ENCODE measurements at places on chromosomes 13 and 19.

GRCh38 chr19:52981329-52981728, 18.6 kb upstream of the ZNF816 start:
- no peak for DNase-seq

DNA sequence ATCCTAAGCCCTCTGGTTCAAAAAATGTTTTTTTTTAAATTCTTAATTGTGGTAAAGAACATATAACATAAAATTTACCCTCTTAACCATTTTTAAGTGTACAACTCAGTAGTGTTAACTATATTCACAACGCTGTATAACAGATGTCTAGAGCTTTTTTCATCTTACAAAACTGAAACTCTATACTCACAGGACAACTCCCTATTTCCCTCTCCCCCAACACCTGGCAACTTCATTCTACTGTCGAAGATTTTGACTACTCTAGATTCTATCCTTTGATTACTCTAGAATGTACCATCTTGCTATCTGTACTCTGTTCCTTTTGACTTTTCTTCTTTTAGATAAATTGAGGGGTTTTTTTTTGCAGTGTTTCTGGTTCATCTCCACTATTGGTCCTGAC, 200.4 kb downstream of the KLF12 start:
- no peak for DNase-seq

DNA sequence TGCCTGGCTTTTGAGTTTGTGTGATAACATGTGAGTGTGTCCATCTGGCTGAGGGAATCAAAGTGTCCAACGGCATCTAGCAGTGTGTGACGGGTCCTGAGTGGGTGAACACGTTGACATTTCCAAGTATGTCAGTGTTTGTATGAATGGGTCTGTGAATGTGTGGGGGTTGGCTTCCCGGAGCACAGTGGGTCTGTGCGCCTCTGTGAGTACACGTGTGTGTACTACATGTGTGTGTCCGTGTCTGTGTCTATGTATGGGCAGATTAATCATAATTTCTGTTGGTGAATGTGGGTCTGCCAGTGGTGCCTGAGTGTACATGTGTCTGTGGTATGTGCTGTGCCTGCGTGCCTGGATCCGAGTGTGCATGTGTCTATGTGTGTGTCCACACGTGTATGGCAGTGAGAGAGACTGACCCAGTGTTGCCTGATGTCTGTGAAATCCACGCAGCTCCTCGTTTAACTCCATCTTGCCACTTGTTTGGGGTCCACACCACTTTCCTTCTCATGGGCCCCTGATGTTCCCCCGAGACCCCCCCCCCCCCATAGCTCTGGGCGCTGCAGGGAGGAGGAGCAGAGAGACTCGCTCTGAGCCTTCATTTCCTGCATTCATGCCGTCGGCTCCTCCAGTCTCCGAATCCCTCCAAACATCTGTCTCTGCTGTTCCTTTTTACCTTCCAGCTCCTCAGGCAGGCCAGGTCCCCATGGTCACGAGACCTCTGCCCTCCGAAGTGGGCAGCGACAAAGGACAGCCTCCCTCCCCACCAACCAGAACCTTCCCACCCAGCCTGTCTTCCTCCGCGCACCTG, 5.3 kb downstream of the CCDC8 start:
- DNase-seq, result no peak

- no peak for DNase-seq
Observed at GRCh38 chr19:21587549-21587948, 82.1 kb downstream of the ZNF429 start.

DNA sequence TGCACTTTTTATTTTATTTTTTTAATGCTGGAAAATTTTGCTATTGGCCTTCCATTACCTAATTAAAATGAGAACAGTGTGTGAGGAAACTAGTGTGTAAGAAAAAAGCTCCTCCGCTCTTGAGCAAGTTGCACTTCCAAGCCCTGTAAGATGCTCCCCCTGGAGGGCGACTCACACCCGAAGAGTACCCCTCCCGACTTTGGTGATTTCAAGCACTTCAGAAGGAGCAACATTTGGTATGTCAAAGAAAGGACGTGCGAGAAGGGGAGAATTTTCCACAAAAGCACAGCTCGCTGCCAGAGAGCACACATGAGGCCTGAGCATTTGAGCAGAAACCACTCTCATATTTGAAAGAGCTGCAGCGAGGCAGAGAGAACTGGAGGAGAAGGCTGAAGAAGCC, 504.4 kb downstream of the FGF9 start:
- DNase-seq, result no peak

- no peak for DNase-seq
Observed at GRCh38 chr19:3817761-3818160, 31.6 kb upstream of the MATK start.

DNA sequence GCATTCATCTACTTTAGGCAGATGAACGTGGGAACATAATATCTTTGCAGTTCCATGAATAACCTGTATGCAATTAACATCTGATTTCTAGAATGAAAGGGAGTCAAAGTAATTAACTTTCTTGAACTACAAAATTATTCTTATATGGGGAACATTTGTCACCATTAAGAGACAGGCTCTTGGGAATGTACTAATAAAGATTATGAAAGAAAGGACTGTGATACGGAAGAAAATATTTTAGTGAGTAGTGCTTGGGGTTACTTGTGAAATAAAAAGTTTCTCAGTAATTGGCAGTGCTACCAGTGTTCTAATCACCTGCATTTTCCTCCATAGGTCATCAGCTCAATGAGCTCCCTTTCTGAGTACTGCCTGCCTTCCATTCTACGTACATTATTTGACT, 85.4 kb downstream of the FRY start:
- no peak for DNase-seq

DNA sequence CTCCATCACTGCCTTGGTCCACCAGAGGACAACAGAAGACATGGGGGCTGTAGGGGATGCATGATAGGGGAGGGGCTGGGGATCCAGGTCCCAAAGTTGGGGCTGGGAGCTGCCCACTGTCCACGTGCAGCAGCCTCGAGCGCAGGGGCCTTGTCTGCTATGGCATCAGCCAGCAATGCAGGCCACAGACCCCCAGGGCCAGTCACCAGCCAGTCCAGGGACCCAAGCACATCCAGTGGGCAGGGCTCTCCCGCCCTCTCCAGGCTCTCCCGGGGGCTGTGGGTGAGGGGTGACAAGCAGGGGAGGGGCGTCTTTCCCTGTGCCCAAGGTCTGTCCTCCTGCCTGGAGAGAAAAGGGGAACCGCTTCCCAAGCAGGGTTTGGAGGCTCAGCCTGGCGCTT, 32.8 kb downstream of the PEPD start:
- no peak for DNase-seq

DNA sequence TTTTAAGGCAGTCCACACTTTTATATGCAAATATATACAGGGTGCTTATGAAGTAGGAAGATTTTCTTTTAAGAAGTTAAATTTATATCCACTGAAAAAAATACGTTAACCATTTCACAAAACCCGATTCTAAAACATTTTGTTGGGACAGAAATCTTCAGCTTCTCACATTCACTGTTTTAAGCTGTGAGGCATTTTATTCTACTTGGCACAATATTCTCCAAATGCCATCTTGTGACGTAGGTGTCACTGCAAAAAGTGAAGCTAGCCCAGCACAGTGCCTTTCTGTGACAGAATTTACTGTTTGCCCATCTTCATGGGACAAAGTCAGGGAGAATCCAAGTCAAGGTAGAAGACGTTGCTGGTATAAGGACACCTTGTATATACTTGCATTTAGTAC, 94.5 kb upstream of the SLC15A1 start:
- no peak for DNase-seq

DNA sequence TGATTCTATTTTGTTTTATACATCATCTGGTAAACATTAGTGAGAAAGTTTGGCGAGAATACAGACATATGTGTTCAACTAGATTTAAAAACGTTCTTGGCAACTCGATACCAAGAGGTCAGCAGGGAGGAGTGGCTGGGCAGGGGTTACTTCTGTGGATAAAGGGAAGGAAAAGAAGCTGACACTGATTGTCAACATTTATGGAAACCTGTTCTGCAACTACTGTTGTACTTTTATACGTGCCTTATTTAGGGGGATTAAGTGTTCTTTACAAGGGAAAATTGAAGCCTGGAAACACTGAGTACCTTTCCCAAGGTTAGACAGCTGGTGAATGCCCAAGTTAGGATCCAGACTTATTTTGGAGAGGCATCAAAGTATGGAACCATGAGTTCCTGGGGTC, 65.0 kb downstream of the MTUS2 start:
- DNase-seq, result no peak

GRCh38 chr19:14972676-14973075, 7.0 kb downstream of the SLC1A6 start:
- DNase-seq, result no peak

DNA sequence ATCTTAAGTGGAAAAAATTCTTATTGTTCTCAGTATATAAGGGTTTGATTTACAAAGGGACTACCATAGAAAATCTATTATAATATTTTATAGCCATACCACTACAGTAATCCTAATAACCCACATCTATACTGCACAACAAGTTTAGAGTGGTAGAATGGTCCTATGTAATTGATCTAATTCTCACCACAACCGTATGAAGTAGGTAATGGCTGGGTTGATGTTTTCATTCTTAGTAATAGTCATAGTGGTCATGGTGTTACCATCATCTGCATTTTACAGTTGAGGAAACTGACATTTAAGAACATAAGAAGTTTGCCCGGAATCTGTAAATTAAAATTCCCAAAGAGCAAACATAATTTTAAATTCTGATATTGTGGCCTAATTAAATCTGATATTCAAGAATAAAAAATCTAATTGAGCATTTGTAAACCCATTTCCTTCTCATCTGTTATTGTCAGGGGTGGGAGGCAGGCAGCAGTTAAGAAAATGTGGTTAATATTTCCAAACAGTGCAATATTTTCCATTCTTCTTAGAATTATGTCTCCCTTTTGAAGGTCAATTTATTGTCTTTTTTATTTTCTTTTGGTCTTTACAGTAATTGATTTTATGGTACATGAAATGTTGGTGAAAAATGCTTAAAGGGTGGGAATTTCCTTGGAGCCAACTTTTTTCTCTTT, 65.6 kb downstream of the DHRS12 start:
- DNase-seq, result no peak

GRCh38 chr13:45943120-45943519, 91.6 kb upstream of the SIAH3 start:
- DNase-seq, result no peak

GRCh38 chr13:99995589-99996380, 14.2 kb downstream of the ZIC2 start:
- no peak for DNase-seq

- no peak for DNase-seq
Observed at GRCh38 chr19:44509478-44509877, 9.2 kb upstream of the ZNF180 start.

DNA sequence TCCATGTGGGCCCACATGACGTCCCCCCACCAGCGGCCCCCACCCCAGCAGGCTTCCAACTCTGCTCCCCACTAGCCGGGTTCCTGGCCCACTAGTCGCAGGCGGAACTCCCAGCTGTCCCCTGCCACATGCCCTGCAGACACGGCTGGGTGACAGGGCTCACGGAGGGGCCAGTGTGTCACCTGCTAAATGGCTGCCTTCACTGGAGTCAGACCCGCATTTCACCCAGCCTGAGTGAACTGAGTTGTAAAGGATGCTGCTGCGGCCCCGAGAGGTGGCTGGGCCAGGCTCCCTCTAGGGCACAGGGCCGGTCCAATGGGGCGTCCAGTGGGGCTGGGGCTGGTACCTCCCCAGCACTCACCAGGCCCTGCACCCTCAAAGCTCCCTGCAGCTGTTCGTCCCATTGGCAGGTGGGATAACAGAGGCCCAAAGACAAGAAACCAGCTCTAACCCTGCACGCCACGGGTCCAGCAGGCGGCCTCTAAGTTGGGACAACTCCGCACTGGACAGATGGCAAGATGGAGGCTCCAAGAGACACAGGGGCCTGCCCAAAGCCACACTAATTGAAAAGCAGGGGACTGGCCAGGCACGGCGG, 3.2 kb downstream of the LMNB2 start:
- no peak for DNase-seq

DNA sequence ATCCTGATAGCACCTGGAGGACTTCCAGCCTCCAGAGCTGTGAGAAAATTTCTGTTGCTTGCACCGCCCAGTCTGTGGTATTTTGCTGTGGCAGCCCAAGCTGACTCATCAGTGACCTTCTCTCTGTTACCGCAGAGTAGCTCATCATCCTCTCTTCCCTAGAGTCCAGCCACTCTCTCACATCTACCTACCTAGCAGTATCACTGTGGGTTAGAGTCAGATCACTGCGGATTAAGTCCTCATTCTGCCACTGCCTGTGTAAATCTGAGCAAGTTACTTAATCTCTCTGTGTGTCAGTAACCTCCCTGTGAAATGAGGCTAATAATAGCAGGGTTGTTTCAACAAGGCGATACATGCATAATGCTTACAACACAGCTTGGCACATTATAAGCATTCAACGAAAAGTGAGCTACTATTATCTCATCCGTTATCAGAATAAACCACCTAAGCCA, 40.3 kb upstream of the USPL1 start:
- peak; percentile 17 for DNase-seq

DNA sequence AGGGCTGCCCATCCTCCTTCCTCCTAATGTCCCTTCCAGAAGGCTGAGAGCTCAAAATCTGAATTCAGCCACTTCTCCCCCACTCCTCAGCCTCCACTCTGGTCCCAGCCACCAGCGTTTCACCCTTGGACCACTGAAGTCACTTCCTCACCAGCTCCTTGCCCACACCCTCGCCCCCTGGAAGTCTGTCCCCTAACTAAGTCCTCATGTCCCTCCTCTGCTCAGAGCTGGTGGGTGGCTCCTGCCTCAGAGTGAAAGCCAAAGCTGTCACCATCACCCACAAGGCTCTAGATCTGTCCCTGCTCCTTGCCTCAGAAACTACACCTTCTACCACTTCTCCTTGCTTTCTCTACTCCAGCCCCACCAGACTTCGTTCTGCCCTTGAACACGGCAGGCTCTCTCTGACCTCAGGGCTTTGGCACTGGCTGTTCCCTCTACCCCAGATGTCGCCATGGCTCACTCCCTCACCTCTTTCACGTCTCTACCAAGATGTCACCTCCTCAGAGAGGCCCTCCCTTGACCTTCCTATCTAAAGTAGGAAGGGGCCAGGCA, 1.7 kb downstream of the ERCC1 start:
- DNase-seq, result no peak

DNA sequence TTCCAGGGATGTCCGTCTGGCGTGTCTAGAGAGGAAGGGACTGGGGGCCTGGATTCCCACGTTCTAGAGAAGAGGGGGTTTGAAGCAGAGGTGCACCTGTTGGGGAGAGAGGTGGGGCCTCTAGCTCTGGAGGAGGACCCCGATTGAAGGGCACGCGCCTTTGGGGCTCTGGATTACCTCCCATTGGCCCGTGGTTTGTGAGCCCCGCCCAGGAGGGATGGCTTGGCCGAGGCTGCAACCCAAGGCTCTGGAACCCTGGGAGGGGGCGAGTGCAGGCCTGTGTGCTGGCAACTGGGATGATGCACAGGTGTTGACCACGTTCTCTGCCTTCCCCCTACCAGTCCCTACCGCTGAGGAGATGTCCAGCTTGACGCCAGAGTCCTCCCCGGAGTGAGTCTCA, 20.2 kb downstream of the TMEM150B start:
- DNase-seq, result no peak

DNA sequence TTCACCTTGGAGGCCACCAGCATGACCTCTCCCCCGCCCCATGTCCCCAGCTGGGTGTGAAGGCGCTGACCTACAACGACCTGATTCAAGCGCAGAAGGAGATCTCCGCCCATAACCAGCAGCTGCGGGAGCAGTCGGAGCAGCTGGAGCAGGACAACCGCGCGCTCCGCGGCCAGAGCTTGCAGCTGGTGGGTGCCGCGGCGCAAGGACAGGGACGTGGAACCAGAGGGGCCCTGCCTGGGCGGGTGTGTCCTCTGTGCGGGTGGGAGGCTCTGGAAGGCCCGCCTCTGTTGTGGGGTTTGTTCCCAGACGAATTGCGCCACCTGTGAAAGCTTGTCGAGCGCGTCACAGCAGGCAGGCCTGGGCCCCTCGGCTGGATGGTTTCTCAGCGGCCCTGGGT, 22.3 kb downstream of the PLEKHJ1 start:
- DNase-seq, result no peak

- DNase-seq, result no peak
Observed at GRCh38 chr13:85408415-85408814, 390.8 kb downstream of the SLITRK6 start.
